IPS DF 19.7 (cell line): ENCODE measurements at places on chromosomes 13 and 19.

DNA sequence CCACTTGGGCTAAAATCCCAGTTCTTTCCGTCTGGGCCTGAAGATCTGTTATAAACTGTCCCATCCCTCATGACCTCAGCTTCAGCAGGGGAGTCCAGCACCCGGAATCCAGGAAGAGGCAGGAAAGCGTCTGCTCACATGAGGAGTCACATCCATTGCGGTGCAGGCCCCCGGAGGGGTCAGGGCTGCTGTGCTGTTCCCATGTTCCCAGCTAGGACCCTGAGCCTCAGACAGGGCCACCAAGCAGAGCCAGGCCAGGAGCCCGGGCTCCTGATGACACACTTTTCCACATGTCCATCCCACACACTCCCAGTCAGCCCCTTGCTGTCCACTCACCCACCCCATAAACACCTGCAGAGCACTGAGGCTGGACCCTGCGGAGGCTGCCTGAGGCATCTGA, 45.3 kb upstream of the VSTM2B start:
- DNase-seq = no peak

GRCh38 chr19:53372196-53372595, 6.7 kb downstream of the ZNF525 start:
- DNase-seq = no peak

DNA sequence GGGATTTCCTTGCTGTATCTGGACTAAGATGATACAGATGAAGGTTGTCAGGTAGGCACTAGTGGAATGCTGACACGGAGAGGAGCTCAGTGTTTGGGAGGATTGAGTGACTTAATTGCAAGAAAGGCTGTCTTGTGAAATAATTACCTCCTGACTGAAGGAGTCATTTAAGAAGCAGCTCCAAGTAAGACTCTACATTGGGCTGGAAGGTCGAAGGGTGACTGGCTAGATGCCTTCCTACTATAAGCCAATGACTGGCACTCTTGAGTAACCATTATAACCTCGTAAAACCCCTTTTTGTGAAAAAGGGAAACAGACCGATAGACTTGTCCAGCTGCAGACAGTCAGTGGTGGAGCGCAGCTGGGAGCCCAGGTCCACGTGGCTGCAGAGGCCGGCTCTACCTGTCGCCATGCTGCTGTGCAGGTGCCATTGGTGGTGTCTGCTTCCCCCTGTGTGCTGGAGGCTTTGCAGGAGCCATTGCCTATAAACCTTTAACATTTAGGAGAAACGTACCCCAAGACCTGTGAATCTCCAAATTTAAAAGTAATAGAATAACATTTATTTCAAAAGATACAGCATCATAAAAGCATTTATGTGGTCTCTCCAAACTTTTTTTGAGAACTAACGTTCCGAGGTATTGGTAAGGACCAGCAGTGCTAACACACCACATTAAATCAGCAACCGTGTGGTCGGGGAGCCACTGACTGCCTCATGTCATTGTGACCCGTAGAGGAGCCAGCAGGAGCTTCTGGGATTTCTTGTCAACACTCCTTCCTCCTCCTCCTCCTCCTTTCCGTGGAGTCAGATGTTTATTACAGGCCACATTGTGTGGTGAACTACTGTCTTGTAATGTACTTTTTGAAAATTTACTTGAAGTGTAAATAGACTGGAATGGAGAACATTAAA, 80.4 kb upstream of the TEX29 start:
- DNase-seq = no peak

- DNase-seq = no peak
Observed at GRCh38 chr13:54607421-54607820, 1578.8 kb downstream of the OLFM4 start.

DNA sequence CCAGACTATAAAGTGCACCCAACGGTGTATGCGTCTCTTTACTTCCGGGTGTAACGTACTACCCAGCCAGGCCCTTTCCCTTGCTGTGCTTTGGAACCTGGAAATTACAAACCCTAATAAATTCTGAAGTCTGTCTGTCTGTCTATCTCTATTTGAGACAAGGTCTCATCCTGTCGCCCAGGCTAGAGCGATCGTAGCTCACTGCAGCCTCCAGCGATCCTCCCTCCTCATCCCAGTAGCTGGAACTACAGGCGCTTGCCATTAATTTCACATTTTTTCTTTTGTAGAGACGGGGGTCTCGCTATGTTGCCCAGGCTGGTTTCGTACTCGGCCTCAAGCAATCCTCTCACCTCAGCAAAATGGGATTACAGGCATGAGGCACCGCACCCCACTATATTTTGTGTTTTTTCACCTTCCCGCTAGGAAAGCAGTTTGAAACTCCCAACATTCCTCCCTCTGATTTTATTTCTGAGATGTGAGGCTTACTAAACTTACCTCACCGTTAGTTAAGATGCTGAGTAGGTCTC, 469 bp upstream of the RNF6 start:
- DNase-seq = no peak

GRCh38 chr13:23212671-23213070, 31.9 kb downstream of the SGCG start:
- no peak for DNase-seq

- DNase-seq = no peak
Observed at GRCh38 chr13:111944171-111944583, 122.8 kb upstream of the SOX1 start.

GRCh38 chr19:17658666-17659065, 29.5 kb downstream of the UNC13A start:
- DNase-seq = no peak

DNA sequence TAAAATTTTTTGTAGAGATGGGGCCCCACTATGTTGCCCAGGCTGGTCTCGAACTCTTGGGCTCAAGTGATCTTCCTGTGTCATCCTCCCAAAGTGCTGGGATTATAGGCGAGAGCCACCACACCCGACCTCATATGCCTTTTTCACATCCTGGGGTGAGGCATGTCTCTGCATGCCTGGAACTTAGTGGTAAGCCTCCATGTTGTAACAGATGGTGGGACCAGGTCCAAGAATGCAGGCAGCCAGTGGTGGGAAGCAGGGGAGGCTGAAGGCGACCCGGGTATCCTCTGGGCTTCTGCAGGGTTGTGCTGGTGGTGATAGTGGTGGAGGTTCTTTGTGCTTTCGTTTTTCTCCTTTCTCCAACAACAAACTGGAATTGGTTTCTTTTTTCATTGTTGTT, 30.1 kb upstream of the CCDC124 start:
- no peak for DNase-seq

GRCh38 chr13:107900775-107901174, 314.6 kb downstream of the LIG4 start:
- no peak for DNase-seq

DNA sequence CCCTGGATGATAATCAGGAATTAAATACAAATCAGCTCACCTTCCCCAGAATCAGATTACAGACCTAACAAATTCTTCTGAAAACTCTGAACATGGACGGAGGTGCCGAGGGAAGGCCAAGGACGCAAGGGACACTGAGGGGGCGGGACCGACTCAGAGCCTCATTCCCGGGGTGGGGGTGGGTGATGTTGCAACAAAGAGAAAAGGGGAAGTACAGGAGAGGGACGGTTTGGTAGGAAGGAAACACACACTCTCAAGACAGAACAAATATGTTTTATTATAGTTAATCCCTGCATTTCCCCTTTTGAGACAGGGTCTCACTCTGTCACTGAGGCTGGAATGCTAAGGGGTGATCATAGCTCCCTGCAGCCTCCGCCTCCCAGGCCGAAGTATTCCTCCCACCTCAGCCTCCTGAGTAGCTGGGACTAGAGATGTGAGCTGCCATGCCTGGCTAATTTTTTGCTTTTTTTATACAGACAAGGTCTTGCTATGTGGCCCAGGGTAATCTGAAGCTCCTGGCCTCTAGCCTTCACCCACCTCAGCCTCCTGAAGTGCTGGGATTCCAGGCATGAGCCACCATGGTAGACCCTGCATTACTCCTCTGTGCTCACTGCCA, 786 bp upstream of the LILRA2 start:
- no peak for DNase-seq

DNA sequence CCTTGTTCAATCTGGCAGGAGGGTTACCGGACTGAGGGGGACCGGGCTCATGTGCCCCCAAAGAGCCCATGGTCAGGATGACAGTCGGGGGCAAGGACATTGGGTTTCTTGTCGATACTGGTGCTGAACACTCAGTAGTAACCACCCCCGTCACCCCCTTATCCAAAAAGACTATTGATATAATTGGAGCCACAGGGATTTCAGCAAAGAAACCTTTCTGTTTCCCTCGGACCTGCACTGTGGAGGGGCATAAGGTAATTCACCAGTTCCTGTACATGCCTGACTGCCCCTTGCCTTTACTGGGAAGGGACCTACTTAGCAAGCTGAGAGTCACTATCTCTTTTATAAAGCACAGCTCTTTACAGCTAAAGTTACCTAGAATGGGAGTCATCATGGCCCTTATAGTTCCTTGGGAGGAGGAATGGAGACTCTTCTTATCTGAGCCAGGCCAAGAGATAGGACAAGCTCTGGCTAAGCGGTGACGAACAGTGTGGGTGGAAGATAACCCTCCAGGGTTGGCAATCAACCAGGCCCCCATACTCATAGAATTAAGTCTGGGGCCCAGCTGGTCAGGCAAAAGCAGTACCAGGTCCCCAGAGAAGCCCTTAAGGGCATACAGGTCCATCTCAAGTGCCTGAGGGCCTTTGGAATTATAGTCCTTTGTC, 603.7 kb downstream of the UQCRFS1 start:
- no peak for DNase-seq

DNA sequence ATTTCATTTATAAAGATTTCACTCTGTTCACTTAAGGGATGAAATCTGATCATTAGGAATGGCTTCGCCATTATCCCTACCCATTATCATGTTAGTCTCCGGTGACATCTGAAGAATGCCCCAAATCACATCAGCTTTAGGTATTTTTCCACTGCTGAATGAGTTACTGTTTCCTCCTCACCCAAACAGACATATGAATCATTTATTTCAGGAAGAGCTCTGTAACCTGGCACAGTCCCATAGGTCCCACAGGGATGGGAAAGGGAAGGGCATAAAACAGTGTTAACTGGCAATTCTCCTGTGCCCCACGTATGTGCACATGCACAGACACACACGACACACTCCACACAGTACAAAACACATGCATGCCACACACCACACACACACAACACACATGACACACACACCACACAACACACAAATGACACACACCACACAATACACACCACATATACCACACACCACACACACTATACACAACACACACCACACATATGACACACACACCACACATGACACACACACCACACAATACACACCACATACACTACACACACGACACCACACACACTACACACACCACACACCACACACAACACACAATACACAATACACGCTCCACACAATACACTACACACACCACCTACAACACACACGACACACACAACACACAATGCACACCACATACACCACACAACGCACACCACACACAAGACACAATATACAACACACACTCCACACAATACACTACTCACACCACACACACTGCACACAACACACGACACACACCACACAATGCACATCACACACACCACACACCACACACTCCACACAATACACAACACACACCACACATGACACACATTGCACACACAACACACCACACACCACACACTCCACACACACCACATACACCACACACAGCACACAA, 15.4 kb downstream of the TMEM255B start:
- DNase-seq = no peak

DNA sequence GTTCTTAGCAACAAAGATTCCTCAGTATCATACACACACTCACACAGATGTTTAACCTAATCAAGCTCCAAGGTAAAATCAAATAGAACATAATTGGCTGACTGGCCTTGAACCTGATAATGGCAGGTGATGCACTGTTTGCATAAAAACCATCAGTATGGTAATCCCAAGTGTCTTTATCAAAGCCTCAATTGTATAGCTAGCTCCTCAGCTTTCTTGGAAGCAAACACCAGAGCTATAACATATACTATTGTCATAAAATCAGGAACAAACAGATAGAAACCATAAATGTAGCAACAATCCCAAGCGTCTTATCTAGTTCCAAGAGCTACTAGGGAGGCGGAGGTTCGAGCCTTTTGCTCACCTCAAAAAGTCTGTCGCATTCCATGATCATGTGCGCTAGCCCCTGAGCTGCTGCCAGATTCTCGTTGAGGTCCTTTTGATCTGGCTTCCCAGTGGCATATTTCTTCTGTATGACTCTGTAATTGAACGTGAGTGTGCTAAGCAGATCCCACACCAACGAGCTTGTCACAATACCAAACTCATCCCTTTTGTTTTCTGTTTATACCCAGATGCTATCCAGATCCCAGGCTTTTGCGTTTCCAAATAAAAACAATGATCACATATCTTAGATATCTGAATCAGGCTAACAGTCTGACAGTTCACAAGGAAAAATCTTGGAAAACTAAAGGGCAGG, 95.3 kb downstream of the KL start:
- DNase-seq = no peak

- DNase-seq = no peak
Observed at GRCh38 chr13:100611678-100612492, 23.3 kb upstream of the GGACT start.

GRCh38 chr19:16957151-16957701, 68.4 kb downstream of the F2RL3 start:
- DNase-seq = no peak

GRCh38 chr13:112741185-112741755, 51.4 kb downstream of the ATP11A start:
- no peak for DNase-seq

- no peak for DNase-seq
Observed at GRCh38 chr13:21594715-21595545, 9.0 kb downstream of the MICU2 start.

DNA sequence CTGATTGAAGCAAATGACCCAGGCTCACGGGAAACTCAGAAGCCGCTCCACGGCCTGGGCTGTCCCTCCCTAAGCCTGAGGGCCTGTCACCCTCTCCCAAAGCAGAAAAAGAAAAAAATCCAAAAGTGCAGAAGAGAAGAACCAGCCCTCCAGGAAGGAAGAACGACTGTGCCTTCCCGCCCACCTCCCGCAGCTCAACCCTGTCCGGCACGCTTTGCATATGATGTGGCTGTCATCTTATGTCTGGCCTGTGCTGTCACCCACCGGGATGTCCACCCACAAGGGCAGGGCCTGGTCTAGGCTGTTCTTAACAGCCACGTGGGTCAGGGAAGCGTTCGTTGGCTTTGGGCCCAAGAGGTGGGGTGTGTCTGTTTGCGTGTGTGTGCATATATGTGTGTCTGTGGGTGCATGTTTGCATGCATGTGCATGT, 13.7 kb downstream of the ZBTB7A start:
- DNase-seq = no peak

- no peak for DNase-seq
Observed at GRCh38 chr19:3365093-3365835, 1.1 kb upstream of the NFIC start.

DNA sequence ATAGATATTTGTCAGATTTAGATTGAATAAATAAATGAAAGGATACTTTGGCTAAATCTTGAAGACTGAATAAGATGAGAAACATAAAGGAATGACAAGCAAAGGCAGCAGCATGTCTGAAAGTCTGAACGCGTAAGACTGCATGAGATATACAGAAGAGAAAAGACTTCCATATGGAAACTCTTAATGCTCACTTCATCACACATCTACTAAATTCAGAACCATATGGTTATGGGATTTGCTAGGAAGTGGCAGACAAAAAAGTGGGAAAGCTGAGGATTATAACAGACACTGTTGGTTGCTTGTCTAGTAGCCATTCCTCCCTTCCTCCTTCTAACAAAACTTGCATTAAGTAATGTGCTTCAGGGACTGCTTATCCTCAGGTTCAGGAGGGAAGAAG, 446.7 kb downstream of the KCTD12 start:
- no peak for DNase-seq

GRCh38 chr19:44573183-44573582, 40.2 kb upstream of the IGSF23 start:
- no peak for DNase-seq

- no peak for DNase-seq
Observed at GRCh38 chr13:43299374-43299773, 276.0 kb downstream of the DNAJC15 start.

- no peak for DNase-seq
Observed at GRCh38 chr13:29800687-29801086, 49.7 kb downstream of the UBL3 start.
